ENCODE measurements at places on chromosomes 5 and 9.
A peak's percentile ranks its signal among the peaks of the same experiment; 100 is the strongest.

DNA sequence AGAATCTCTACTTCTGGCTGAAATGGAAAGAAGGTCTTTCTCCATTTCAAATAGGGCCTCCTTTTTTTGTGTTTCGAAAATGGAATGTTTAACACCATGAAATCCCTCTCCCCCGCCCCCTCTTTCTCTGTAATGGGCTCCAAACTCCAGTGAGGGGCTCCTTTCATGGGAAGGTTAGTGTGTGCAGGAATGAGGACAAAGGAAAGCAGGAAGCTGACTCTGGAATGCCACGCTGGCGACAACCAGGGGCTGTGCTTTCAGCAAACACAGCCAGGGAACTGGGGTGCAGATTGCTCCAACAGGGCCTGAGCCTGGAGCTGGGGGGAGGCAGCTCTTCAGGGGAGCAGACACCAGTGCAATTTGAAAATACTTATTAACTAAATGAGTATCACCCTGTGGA, 82.8 kb downstream of the CRB2 start:
- peak; percentile 72 for DNase-seq

DNA sequence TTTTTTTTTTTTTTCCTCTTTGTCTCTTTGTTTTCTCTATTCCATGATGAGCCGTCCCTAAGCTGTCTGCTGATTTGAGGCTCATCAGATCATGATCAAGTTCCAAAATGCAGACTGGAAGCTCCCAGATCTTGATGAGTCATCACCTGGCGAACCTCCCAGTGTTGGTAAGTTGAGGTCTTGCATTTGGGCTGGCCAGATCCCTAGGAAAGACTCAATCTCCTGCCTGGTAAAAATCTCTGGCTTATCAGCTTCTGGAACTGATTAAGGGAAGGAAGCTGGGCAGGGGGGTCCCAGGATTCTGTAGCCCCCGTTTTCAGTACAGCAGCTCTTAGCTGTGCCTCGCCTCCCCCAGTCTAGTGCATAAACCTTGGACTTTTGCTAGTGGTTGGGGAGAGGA, 69.0 kb downstream of the TSPAN17 start:
- DNase-seq = no peak

DNA sequence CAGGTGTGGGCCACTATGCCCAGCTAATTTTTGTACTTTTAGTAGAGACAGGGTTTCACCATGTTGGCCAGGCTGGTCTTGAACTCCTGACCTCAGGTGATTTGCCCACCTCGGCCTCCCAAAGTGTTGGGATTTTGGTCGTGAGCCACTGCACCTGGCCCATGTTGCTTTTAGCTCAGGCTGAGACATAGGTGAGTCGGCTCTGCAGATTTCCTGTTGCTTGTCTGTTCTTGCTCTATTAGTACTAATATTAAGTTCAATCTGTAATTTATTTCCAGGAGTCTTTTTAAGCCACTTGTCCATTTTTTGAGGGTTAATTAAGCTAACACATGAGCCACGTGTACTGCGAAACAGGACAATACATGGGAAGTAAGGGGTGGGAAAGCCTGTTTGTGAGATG, 21.4 kb upstream of the BASP1 start:
- no peak for DNase-seq

GRCh38 chr5:173904151-173904550, 16.0 kb downstream of the CPEB4 start:
- DNase-seq = no peak

GRCh38 chr9:97866848-97867247, 13.8 kb downstream of the FOXE1 start:
- no peak for DNase-seq

- DNase-seq = no peak
These were observed 773.6 kb downstream of the CDH12 start for GRCh38 chr5:22079566-22079965.
